ENCODE measurements at places on chromosomes 6 and 20. TPM values are rescaled to one million over a fixed set of nuclear protein-coding genes. Genes with fewer than 3 reads are reported as not detected.

- no peak for DNase-seq
Observed at GRCh38 chr6:160365117-160365516, 16.9 kb downstream of the SLC22A3 start.

DNA sequence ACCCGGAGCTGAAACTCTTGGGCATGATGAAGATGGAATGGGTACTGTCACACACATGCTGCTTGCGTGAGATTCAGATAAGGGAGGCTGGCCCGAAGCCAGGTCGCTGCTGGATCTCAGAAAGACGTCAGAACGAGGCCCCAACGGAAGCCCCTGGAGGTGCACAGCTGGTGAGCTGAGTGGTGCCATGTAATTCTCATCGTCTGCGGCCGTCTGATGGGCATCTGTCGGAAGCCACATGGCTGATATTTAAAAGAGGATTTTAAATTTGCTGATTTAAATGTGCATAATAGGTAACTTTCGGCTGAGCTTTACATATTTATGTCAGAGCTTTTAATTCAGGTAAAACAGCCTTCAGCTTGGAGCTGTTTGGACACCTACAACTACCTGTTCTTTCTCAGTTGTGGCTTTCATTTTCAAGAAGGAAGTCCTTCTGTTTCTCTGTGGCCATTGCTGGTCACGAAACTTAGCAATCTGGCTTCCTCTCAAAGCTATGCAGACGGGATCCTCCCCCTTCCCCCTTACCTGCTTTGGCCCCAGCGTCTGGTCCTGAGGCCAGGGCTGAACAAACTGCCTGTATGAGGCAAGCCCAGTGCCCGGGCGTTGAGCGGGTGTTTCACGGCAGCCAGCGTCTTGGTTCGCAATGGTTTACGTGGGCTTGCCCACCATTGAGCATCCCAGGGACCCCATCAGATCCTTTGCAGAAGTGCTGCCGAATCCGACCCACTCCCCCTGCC lies 9.2 kb downstream of the SLCO4A1 start:
- DNase-seq, result no peak

DNA sequence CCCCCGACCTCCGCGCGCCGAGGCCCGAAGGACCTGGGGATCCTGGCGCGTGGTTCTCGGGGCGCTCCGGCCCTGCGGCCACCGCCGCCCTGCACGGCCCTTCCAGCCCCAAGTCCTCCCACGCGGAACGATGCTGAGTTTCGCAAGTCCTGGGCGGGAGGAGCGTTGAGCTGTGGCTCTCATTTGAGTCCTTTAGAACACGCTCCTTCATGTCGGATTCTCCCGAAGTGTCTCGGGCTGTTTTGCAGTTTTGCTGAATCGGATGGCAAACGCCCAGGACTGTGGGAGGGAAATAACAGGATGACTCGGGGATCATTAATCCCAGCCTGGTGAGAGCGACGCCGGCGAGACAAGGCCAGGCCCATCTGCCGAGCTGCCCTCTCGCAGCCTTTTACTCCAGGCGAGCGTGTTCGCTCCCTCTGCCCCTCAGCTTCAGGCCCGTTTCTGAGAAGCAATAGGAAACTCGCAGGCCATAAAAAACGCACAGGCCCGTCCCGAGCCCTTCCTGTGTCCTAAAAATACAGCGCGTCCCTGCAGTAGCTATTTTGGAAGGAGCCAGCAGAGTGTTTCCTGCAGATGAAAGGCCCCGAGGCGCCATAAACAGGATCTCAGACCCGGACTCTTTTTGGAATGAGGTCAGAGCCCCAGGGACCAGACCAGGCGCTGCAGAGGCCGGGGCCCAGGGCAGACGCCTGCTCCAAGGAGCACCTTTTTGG lies 153.5 kb downstream of the DLL1 start:
- DNase-seq, result no peak

GRCh38 chr6:35136185-35136584 lies 5.0 kb downstream of the TCP11 start:
- no peak for DNase-seq

- no peak for DNase-seq
Observed at GRCh38 chr6:30862156-30862875, 22.0 kb upstream of the DDR1 start.

DNA sequence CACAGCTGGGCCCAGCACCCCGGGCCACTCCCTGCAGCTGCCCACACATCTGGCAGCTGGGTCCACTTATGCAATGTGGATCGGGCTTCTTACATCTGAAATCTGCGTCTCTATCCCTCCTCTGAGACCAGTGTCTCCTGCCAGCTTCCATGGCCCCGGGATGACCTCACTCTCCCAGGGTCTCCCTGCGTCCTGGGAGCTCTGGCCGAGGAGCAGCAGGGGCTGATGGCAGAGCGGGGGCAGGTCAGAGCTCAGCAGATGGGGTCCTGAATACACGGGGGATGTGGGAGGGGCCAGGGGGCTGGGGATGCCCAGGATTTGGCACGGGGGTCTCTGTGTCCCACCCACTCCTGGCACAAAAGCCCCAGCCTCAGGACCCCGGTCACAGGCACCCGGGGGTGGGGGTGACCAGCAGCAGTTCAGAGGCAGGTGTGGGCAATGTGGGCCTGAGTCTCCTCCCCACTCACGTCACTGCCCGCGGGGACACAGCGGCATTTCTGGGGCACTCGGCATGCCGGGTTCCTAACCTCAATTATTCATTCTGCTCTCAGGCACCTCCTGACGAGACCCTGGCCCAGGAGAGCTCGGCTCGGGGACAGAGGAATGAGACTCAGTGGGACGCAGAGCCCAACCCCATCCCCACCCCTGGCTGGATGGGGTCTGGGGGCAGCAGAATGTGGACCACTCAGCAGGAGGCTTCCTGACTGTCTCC lies 16.4 kb downstream of the CHRNA4 start:
- no peak for DNase-seq

DNA sequence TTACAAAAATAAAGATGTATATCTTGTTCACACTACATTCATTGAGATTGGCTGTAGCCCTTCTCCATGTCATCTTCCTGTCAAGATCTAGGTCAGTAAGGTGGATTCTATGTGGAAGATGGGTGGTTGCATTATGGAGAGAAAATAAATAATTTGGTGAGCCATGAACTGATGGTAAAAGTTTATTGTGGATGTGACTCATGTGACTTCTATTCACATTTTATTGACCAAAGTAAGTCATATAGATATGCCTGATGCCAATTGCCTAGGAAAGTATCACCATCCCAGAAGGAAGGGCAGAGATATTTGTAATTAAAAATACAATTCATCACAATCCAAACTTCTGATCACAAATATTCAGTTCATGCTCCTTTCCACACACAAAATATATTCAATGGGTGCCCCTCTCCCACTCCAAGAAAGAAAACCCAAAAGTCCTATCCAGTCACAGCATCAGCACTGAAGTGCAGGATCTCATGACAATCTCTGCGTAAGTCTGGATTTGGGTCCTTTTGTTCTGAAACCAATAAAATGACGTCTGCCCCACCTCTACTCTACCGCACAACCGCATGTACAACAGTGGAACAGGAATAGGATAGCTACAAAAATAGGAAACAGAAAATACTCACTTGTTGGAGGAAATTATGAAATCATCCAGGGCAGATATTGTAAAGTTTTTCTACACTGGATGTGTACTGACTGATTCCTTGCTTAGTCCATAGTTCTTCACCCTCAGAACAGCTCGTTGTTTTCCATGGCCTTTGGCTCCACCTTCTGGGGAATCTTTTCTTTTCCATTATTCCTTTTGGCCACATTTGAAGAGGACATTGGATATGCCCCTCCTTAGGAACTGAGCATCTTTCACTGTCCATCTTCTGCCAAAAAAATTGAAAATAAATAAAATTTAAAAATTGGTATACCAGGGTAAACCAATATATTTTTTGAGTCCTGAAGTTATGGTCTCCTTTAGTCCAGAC lies 16.1 kb upstream of the SLC17A3 start:
- DNase-seq, result no peak

Gene PRKN
- 10.4 TPM for total RNA-seq

Gene TGM3
- total RNA-seq, result not detected

Gene SIGLEC1
- 45.5 TPM for total RNA-seq

Gene PPIL1
- 12.9 TPM for total RNA-seq

Gene OR2J2
- total RNA-seq, result not detected

Gene SLPI
- 44.3 TPM for total RNA-seq

Data from thoracic aorta (tissue), 2 donors.